ENCODE measurements at places on chromosomes 7 and 10.

GRCh38 chr7:36279200-36279925, 110.3 kb upstream of the ANLN start:
- peaks cover 5% of the 10 kb centered on the region for H3K4me1 ChIP-seq
- no peak for DNase-seq
- H3K27ac ChIP-seq = no peak overlapping the region
- H3K4me3 ChIP-seq = no peak overlapping the region
- H3K36me3 ChIP-seq = no peaks in the 10 kb centered on the region
- no peaks in the 10 kb centered on the region for H3K27me3 ChIP-seq

- no peak for DNase-seq
- no peaks in the 10 kb centered on the region for H3K4me1 ChIP-seq
- H3K27ac ChIP-seq = no peak overlapping the region
- H3K36me3 ChIP-seq = no peaks in the 10 kb centered on the region
Measured at GRCh38 chr10:78617115-78617514, 451.7 kb upstream of the ZMIZ1 start.

GRCh38 chr10:105291571-105291970, 650.5 kb downstream of the SORCS3 start:
- H3K4me3 ChIP-seq = no peak overlapping the region
- H3K27ac ChIP-seq = no peak overlapping the region
- H3K36me3 ChIP-seq = no peaks in the 10 kb centered on the region
- no peak for DNase-seq
- no peaks in the 10 kb centered on the region for H3K4me1 ChIP-seq

DNA sequence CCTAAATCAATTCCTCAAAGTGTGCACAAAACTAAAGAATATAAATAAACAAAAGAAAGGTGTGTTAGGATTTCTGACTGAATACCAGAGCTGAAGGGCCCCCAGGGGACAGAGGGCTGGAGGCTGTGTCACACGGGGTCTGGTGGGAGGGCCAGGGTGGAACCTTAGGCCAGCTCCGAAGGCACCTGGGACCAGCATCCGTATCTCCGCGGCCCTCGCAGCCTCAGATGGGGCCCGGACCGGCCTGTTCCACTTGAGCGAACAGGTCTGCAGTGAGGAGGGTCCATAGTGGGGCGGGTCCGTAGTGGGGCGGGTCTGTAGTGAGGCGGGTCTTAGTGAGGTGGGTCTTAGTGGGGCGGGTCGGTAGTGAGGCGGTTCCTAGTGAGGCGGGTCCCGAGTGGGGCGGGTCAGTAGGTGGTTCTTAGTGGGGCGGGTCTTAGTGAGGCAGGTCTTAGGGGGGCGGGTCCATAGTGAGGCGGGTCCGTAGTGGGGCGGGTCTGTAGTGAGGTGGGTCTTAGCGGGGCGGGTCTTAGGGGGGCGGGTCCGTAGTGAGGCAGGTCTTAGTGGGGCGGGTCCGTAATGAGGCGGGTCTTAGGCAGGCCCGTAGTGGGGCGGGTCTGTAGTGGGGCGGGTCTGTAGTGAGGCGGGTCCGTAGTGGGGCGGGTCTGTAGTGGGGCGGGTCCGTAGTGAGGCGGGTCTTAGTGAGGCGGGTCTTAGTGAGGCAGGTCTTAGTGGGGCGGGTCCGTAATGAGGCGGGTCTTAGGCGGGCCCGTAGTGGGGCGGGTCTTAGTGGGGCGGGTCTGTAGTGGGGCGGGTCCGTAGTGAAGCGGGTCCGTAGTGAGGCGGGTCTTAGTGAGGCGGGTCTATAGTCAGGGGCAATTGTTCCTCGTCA, 15.1 kb downstream of the GPR146 start:
- no peak overlapping the region for H3K27ac ChIP-seq
- no peaks in the 10 kb centered on the region for H3K36me3 ChIP-seq
- DNase-seq = peak; percentile 72
- H3K4me1 ChIP-seq = no peaks in the 10 kb centered on the region
- no peak overlapping the region for H3K4me3 ChIP-seq
- no peaks in the 10 kb centered on the region for H3K27me3 ChIP-seq

DNA sequence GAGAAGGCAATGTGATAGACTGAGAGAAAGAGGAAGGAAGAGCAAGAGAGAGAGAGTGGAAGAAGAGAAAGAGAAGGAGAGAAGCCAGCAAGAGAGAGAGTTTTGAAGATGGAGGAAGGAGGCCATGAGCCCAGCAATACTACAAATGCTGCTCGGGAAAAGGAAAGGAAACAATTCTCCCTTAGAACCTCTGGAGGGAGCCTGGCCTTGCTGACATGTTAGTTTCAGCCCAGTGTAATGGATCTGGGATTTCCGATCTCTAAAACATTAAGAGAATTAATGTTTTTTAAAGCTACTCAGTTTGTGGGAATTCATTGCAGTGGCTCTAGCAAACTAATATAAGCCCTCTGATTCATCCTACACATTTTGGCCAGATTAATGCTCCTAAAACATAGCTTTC, 206.8 kb upstream of the MTPN start:
- DNase-seq = no peak
- no peak overlapping the region for H3K27ac ChIP-seq
- H3K4me1 ChIP-seq = no peaks in the 10 kb centered on the region
- H3K4me3 ChIP-seq = no peak overlapping the region
- no peaks in the 10 kb centered on the region for H3K27me3 ChIP-seq

- DNase-seq = no peak
- no peaks in the 10 kb centered on the region for H3K4me1 ChIP-seq
- peaks cover 34% of the 10 kb centered on the region for H3K27me3 ChIP-seq
- H3K36me3 ChIP-seq = no peaks in the 10 kb centered on the region
- no peak overlapping the region for H3K4me3 ChIP-seq
Measured at GRCh38 chr7:45161138-45161537, 3.5 kb downstream of the RAMP3 start.

GRCh38 chr10:86506062-86506461, 15.5 kb downstream of the WAPL start:
- H3K27ac ChIP-seq = peak overlapping the region; percentile 7
- no peaks in the 10 kb centered on the region for H3K27me3 ChIP-seq
- H3K4me1 ChIP-seq = peaks cover 4% of the 10 kb centered on the region
- no peak overlapping the region for H3K4me3 ChIP-seq
- no peak for DNase-seq

DNA sequence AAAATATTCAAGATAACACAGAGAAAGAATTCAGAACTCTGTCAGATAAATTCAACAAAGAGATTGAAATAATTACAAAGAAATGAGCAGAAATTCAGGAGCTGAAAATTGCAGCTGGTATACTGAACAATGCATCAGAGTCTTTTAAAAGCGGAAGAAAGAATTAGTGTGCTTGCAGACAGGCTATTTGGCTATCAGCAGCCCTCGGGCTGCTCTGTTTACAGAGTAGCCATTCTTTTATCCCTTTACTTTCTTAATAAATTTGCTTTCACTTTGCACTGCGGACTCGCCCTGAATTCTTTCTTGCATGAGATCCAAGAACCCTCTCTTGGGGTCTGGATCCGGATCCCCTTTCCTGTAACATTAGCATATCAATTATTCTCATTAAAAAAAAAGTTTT, 1040.0 kb downstream of the SORCS3 start:
- H3K27ac ChIP-seq = no peak overlapping the region
- no peaks in the 10 kb centered on the region for H3K36me3 ChIP-seq
- H3K4me1 ChIP-seq = no peaks in the 10 kb centered on the region
- H3K27me3 ChIP-seq = no peaks in the 10 kb centered on the region

GRCh38 chr10:133325440-133326222, 11.1 kb downstream of the CALY start:
- H3K4me1 ChIP-seq = peaks cover 24% of the 10 kb centered on the region
- peak overlapping the region; percentile 57 for H3K4me3 ChIP-seq
- H3K27ac ChIP-seq = no peak overlapping the region
- peaks cover 29% of the 10 kb centered on the region for H3K27me3 ChIP-seq
- no peaks in the 10 kb centered on the region for H3K36me3 ChIP-seq
- DNase-seq = no peak

- DNase-seq = no peak
- H3K27ac ChIP-seq = no peak overlapping the region
- no peaks in the 10 kb centered on the region for H3K4me1 ChIP-seq
- no peak overlapping the region for H3K4me3 ChIP-seq
- H3K36me3 ChIP-seq = no peaks in the 10 kb centered on the region
Measured at GRCh38 chr10:44733501-44734488, 177.3 kb upstream of the TMEM72 start.

- no peaks in the 10 kb centered on the region for H3K4me1 ChIP-seq
- no peak overlapping the region for H3K4me3 ChIP-seq
- no peak for DNase-seq
Measured at GRCh38 chr7:75854233-75854632, 24.6 kb upstream of the RHBDD2 start.

DNA sequence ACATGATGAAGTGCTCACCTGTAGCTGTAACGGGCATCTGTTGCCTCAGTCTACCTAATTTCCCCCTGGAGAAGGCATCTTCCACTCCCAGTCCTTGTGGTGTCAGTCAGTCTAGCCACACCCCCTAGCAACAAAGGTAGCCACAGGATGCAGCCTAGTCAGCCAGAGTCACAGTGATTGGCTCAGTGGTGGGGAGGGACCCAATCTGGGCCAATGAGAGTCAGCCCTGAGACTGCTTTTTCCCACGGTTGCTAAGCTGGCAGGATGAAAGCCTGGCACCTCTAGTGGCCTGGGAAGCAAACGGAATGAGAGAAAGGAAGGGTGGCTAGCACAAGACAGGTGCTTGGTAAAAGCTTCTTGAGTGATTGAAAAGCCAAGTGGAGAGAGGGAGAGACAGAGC, 118.6 kb downstream of the SH3PXD2A start:
- no peaks in the 10 kb centered on the region for H3K27me3 ChIP-seq
- H3K4me1 ChIP-seq = no peaks in the 10 kb centered on the region
- no peaks in the 10 kb centered on the region for H3K36me3 ChIP-seq
- H3K4me3 ChIP-seq = no peak overlapping the region
- DNase-seq = peak; percentile 9

- H3K4me1 ChIP-seq = no peaks in the 10 kb centered on the region
- DNase-seq = no peak
- no peak overlapping the region for H3K27ac ChIP-seq
- H3K36me3 ChIP-seq = no peaks in the 10 kb centered on the region
Measured at GRCh38 chr7:14228341-14228740, 238.9 kb upstream of the ETV1 start.

- H3K36me3 ChIP-seq = no peaks in the 10 kb centered on the region
- no peaks in the 10 kb centered on the region for H3K27me3 ChIP-seq
- no peak for DNase-seq
- no peaks in the 10 kb centered on the region for H3K4me1 ChIP-seq
Measured at GRCh38 chr7:30789334-30789711, 18.1 kb downstream of the MINDY4 start.

- peak; percentile 19 for DNase-seq
- H3K27me3 ChIP-seq = peaks cover 43% of the 10 kb centered on the region
- H3K4me3 ChIP-seq = peak overlapping the region; percentile 51
- no peaks in the 10 kb centered on the region for H3K4me1 ChIP-seq
- H3K36me3 ChIP-seq = no peaks in the 10 kb centered on the region
Measured at GRCh38 chr7:128201067-128201689, 39.9 kb upstream of the LEP start.

DNA sequence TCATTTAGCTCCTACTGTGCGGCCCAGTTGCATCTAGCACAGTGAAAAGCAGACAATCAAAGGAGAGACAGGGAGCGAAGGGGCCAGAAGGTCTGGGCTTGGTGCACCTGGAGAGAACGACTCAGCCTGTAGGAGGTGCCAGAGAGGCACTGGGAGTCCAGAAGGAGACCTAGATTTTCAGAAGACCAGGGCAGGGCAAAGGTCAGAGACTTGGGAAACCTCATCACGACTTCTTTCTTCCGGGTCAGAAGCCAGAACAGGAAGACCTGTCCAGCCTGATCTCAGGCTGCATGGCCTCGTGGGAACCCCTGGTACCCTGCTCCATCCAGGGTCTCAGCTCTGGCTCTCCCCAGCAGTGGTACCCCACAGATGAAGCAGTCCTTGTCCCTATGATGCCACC, 5.2 kb downstream of the AGAP3 start:
- peaks cover 33% of the 10 kb centered on the region for H3K4me1 ChIP-seq
- H3K27ac ChIP-seq = no peak overlapping the region
- peaks cover 17% of the 10 kb centered on the region for H3K36me3 ChIP-seq
- H3K4me3 ChIP-seq = no peak overlapping the region

GRCh38 chr7:100469227-100470044, 5.4 kb upstream of the SPACDR start:
- no peaks in the 10 kb centered on the region for H3K4me1 ChIP-seq
- no peak overlapping the region for H3K4me3 ChIP-seq
- DNase-seq = peak; percentile 71
- no peak overlapping the region for H3K27ac ChIP-seq
- peaks cover 56% of the 10 kb centered on the region for H3K36me3 ChIP-seq

- H3K4me1 ChIP-seq = no peaks in the 10 kb centered on the region
- peak; percentile 25 for DNase-seq
- H3K27me3 ChIP-seq = no peaks in the 10 kb centered on the region
- no peak overlapping the region for H3K4me3 ChIP-seq
Measured at GRCh38 chr10:129796710-129797420, 167.2 kb downstream of the EBF3 start.

GRCh38 chr10:25831080-25831479, 102.9 kb upstream of the MYO3A start:
- H3K27me3 ChIP-seq = no peaks in the 10 kb centered on the region
- no peak overlapping the region for H3K4me3 ChIP-seq
- DNase-seq = no peak

DNA sequence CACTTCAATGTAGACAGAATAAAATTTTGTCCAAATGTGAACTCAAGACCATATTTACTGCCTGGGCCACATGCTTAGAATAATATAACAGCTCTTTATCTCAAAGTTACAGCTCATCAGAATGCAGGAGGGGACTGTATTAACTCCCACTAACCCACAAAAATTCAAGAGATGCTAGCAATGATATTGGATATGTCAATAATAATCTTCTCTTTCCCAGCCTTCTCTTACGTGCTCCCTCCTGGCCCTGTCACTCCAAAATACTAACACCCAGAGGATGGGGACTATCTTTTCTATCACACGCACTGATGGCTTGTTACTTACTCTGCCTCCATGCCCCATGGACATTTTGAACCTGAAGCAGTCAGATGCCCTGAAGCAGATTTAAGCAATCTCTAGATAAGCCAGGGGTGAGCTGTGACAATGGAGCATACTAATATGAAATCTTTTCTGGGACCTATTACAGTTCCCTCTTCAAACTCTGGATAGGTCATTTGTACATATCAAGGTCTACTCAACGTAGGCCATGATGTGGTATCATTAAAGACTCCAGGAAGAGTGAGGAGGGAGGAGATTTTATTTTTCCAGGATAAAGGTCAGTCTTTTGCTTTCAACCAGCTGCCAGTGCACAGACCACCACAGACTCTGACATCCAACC, 803.0 kb downstream of the GRM8 start:
- H3K27me3 ChIP-seq = no peaks in the 10 kb centered on the region
- no peak overlapping the region for H3K4me3 ChIP-seq

DNA sequence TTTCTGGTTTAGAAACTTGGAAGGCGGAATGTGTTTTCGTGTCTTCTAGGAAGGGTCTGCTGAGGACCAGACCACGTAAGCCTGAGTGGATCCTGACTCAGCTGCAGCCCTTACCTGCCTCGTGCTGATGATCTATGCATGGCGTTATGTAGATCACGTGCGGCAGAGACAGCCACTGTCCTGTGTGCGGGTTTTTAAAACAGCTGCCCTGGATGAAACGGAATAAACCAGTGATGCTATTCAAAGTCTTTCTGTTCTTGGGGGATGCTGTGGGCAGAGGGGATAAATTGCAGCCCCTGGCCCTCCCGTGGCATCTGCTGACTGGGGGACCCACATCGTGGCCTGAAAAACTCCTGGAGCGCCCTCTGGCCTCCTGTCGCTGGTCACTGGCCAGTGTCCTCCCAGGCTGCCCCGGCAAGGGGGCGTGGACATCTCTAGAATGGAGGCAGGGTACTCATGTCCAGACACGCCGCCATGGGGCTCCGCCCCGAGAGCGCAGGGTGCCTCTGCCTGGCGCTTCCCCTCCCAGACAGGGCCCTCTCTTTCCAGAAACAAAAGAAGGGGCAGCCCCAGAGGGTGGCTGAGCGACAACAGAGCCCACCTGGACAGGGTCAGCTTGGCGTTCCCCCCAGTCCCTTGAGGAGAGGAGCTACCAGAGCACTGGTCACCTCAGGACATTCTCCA, 13.2 kb downstream of the ALKBH4 start:
- H3K27me3 ChIP-seq = no peaks in the 10 kb centered on the region
- DNase-seq = no peak
- no peak overlapping the region for H3K4me3 ChIP-seq
- peaks cover 2% of the 10 kb centered on the region for H3K36me3 ChIP-seq
